NB4 (cell line): ENCODE measurements at places on chromosomes 7 and 10.

DNA sequence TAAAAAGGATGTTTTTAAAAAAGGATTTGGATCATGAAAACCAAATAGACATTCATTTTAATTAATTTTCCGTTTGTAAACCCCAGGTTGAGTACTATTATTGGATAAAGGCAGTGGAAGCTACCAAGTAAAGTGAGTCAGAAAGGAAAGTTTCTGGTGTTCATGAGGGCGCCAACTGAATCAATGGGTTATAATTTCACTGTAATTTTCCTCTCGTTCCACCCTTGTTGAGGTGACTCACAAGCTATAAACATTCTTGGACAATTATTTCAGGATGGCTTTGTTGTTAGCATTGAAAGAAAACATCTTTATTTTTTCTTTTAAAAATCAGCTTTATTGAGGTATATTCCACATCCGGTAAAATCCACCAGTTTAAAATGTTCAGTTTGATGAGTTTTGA, 5.1 kb upstream of the FAM133B start:
- DNase-seq: no peak

GRCh38 chr7:50706469-50706937, 76.2 kb downstream of the GRB10 start:
- DNase-seq: no peak

GRCh38 chr7:130673066-130673465, 4.5 kb upstream of the COPG2 start:
- DNase-seq: no peak

DNA sequence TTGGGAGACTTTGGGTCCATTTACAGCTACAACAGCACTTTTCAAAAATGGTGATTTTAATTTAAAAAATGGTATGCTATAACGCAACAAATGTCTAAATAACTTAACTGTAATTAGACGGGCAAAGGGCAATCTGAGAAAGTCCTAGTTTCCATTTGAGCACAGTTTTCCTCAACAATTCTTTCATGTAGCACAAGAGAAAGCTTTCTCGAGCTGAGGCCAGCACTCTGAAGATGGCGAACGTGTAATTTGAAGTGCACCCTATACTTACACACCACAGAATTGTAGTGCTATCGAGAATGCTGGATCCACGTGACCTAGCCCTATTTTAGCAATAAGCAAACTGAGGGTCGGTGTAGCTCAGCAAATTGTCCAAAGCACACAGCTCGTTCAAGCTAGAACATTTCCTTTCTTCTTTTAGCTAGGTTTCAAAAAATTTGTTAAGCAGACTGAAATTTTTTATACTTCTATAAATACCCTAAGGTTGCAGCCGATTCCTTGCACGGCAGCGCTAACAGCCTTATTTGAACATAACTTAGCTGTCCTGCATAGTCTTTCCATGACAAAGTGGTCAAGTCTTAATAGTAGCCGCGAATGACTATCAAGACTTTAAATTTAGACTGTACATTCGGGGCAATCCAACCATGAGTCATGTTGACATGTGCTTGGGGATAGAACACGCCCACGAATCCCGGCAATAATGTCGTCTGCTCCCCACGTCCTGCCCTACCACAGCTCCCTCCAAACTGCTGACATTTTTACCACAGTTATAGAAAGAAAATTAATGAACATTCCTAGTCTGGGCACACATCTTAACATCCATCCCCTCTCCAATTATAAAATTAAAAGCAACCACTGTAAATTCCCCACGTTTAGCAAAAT, 10.0 kb downstream of the KLF6 start:
- peak; percentile 34 for DNase-seq

GRCh38 chr10:12214763-12215218, 18.8 kb downstream of the CDC123 start:
- DNase-seq: peak; percentile 56

DNA sequence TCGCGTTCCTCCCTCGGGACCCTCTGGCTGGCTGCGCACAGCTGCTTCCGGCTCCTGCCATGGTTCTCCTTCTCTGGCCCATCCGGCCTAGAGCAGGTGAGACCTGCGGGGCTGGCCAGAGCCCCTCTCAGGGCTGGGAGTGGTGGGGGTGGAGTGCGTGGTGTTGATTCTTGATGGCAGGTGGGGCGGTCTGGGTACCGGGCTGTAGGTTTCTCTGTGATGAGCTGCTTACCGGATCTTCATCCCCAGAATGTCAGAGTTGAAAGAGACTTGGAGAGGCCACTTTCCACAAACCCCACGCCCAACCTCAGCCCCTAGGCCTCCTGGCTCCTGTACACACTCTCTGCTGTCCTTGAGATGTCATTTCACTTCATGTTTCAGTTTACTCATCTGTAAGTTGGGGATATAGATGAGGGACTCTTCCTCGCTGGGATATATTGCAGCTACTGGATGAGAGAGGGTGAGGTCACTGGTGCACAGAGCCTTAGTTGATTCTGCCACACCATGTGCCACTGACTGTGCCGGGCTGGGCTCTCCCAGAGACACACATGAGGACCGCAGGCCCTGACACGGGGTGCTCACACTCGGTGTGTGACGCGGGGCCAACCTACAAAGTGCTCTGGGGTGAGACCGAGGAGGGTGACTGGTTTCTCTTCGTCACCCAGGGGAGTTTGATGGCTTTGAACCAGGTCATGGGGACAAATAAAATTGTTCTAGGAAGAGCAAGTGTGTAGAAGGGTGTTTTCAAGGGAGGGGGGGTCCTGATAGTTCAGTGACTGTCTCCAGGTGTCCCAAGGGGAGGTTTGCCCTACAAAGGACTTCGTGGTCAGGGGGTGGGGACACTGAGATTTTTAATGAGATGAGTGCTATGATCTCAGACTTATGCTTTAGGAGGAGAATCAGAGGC, 29.5 kb downstream of the ZNF775 start:
- no peak for DNase-seq

DNA sequence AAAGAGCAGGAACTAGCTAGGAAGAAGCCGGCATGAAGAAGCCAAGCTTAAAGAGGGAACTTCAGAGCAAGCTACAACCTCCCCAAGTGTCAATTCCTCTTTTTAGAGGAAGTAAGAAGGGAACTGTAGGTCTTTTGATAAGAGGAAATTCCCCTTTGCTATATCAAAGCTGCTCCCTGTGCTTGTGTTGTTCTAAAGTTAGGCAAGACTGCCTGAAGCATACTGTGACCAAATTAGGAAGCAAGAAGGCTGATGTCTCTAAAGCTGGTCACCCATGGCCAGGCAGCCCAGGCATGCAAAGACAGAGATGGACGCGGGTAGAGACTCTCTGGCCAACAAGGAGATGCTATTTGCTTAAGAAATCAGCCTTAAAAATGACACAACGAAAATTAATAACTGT, 87.9 kb downstream of the RNF216 start:
- DNase-seq: peak; percentile 93

- DNase-seq: no peak
These were observed 223.8 kb downstream of the USP6NL start for GRCh38 chr10:11387551-11388222.

- DNase-seq: no peak
These were observed 9.2 kb upstream of the FGFR2 start for GRCh38 chr10:121607310-121608055.

GRCh38 chr7:74217455-74218342, 7.9 kb downstream of the LAT2 start:
- peak; percentile 99 for DNase-seq

DNA sequence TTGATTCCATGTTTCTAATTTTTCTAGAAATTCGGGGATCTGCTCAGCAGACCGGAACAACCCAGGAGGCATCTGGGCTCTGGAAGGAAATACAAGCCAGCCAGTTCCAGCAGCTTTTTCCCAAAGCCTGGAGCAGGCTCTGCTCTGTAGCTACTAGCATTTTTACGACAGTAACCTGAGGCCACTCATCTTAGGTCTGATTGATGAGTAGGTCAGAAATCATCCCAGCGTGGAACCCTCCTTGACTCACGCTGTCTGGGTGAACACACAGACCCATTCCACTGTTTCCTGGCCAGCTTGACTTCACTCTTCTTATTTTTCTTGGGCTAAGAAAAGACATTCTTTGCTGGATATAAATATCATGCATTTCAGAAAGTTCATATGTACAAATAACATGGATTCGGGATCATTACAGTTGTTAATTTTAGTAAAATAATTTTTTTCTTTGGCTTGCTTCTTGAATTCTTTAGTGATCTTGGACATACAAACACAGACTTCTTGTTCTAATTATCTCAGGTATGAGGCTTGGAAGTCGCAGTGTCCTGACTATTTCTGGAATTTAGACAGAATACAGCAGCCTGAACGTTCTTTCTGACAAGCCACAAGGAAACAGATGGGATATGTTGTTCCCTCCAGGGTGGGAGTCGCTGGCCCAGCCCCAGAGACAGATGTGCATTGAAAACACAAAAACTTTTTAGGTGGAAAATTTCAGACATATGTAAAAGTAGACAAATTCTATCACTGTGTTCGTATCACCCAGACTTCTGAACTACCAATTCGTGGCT, 54.6 kb upstream of the PITRM1 start:
- no peak for DNase-seq

DNA sequence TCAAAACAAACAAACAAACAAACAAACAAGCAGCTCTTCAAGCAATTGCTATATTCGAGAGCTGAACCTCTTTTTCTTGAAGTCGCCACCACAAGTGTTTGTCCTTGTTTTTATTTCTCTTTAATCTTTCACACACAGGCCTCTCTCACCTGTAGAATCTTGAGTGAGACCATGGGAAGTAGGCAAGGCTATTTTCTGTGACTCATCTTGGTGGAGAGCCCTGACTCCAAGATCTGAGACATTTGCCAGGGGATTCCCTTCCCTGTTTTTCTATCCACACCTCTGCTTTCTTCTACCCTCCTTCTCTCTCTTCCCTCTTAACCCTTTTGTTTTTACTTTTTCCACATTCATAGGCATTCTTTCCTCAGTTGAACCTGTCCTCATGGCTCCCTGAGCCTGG, 8.0 kb upstream of the TAS2R60 start:
- DNase-seq: no peak

- no peak for DNase-seq
These were observed 1335.9 kb upstream of the SORCS1 start for GRCh38 chr10:108500396-108500795.

- no peak for DNase-seq
These were observed 45.2 kb downstream of the LMTK2 start for GRCh38 chr7:98151884-98152283.

DNA sequence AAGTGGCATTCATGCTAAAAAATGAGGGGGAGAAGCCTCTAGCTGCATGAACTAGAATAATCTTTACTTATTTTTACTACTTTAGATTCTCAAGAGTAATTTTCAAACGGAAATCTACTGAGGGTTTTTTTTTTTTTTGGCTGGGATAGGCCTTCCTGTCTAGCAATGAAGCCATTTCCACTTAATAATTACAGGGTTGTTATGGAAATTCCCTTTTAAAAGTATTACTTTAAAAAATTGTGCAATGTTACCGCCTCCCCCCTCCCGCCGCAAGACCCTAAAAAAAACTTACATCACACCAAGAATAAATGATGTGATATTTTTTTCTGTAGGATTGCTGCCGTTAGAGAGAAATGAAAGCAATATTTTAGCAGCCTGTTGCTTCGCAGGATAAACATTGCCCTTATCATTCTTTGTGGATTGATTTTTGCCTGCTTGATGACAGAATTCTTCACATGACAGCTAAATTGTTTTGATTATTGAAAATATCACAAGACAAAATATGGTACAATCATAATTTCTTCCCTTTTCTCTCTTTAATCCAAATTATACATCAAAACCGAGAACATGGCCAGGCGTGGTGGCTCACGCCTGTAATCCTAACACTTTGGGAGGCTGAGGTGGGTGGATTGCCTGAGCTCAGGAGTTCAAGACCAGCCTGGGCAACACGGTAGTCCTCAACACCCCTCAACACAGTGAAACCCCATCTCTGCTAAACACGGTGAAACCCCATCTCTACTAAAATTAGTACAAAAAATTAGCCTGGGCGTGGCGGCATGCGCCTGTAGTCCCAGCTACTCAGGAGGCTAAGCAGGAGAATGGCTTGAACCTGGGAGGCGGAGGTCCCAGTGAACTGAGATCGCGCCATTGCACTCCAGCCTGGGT, 32.8 kb downstream of the ARL4A start:
- peak; percentile 79 for DNase-seq

- DNase-seq: no peak
These were observed 217.0 kb downstream of the CREB5 start for GRCh38 chr7:28629216-28629842.

DNA sequence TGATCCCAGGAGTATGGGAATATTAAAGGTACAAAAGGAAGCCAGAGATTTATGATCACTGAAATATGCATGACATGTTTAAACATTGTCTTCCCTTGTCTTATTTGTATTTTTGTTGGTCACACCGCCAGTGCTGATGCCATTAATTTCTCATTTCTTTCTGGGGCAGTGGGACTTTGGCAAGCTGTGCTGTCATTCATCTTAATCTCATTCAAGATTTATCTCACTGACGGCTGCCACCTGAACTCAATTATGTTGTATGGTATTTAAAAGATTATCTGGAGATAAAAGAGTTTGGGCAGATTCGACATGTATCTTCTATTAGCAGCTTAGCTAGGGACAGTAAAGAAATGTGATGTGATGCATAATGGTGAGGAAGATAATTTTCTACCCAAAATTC, 284.9 kb upstream of the PLXDC2 start:
- no peak for DNase-seq

DNA sequence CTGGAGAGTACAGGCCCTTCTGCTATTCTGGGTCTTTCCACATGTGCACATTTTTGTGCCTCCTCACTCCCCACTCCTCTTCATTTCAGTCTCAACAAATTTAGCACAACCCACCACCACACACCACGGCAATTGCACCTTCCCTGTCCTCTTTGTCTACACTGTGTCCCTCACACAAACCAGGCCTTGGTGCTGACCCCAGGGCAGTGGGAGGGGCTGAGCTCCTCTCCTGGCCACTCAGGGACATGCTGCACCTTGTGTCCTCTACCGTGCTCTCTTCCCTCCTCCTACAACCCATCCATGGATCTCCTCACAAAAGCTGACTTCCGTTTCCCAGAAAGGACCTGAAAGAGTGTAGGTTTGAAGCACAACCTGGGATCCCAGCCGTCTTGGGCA, 90.9 kb upstream of the IKZF1 start:
- no peak for DNase-seq

GRCh38 chr7:124033807-124034753, 1.2 kb upstream of the TMEM229A start:
- DNase-seq: no peak

- no peak for DNase-seq
These were observed 206.1 kb upstream of the PHYHIPL start for GRCh38 chr10:58970160-58970915.

- DNase-seq: no peak
These were observed 27.8 kb downstream of the AFAP1L2 start for GRCh38 chr10:114376523-114376922.

- no peak for DNase-seq
These were observed 45.4 kb downstream of the CUBN start for GRCh38 chr10:17084258-17084657.

GRCh38 chr10:88238615-88238914, 344.6 kb downstream of the RNLS start:
- no peak for DNase-seq

- DNase-seq: no peak
These were observed 43.9 kb downstream of the SH3PXD2A start for GRCh38 chr10:103811463-103811862.

DNA sequence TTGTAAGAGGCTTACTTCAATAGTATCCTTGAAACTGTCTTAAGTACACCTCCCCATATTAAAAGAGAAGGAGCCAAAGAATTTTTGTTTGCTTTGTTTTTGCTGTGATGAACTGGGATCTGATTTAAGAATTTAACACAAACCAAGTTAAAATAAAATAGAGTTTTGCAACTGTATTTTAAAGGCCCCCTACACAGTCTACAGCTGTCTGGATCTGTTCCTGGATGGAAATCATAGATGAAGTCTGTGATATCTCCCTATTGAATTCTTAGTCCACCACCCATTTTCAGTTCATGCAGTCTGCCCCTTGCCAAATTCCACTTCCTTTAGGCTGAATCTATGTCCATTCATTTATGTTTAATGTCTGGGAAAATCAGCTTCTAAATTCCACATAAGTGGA, 169.8 kb upstream of the MEOX2 start:
- DNase-seq: no peak
